IMR-90 (cell line): ENCODE measurements at places on chromosomes 1 and 21. TPM values are rescaled to one million over a fixed set of nuclear protein-coding genes. Genes with fewer than 3 reads are reported as not detected.

SHISA4 gene
- total RNA-seq = 10.0 and 11.1 TPM in 2 replicates

ACP6 gene
- total RNA-seq = 2.5 and 3.6 TPM in 2 replicates

- no peak overlapping the region for H3K4me3 ChIP-seq
These were observed 25.8 kb downstream of the PRDM2 start for GRCh38 chr1:13725714-13726175.

BSND gene
- total RNA-seq = not detected in 2 replicates

PRR9 gene
- not detected in 2 replicates for total RNA-seq

DNA sequence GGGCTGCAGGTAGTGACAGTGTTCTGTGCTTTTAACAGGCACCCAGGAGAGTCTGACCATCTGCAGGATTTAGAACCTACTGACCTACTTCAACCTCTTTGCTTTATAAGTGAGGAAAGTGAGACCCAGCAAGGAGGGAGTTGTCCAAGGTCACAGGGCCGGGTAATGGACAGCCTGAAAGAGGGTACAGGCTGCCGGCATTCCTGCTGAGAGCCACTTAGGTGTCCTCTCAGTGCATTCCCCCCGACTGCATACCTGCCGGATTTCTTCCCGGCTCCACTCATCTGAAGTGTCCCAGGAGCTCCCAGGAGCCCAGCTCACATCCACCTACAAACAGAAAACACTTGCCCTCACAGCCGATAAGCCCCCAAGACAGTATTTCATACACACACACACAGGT is 13.9 kb downstream of the PHLDA3 start:
- peaks cover 29% of the 10 kb centered on the region for H3K4me1 ChIP-seq
- no peak overlapping the region for H3K27ac ChIP-seq
- H3K4me3 ChIP-seq = no peak overlapping the region

DNA sequence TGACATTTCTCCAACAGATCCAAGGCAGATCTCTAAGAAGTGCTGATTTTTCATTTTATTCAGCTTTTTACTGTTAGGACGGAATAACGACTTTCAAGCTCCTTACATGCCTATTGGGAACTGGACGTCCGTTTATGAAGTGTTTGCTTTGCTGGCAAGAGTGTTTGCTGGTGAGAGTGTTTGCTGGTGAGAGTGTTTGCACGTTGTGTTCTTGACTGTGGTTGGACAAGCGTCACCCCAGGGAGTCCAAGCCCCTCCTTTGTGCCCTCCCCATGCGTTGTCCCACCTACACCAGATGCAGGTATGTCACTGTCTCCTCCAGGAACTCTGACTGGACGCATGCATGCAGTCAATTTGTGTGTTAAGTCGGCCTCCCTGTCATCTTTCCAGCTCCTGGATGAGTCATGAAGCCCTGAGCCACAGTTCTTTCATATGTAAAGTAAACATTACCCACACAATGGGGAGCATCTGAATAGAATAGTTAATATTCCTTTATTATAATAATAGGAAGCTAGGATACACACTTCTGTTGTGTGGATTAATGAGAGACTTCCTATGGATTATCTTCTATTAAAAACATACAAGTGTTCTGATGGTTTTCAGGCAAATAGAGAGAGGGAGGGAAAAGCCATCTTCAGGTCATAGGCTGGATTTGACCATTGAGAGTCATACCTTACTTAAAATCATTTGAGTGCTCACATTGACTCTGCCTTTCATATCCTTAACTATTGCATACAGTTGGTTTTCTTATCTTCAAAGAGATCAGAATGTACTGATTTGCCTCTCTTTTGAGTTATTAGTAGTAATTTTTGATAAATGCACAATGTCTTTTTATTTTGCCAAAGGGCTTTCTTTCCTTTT is 119.2 kb downstream of the GALNT2 start:
- H3K36me3 ChIP-seq = no peaks in the 10 kb centered on the region; the same call in 1 of the 2 replicates
- no peaks in the 10 kb centered on the region for H3K27me3 ChIP-seq
- no peak overlapping the region for H3K27ac ChIP-seq
- DNase-seq = peak; percentile 93
- H3K4me1 ChIP-seq = peaks cover 4% of the 10 kb centered on the region

DNAH14 gene
- total RNA-seq = 2.7 and 9.2 TPM in 2 replicates

DNA sequence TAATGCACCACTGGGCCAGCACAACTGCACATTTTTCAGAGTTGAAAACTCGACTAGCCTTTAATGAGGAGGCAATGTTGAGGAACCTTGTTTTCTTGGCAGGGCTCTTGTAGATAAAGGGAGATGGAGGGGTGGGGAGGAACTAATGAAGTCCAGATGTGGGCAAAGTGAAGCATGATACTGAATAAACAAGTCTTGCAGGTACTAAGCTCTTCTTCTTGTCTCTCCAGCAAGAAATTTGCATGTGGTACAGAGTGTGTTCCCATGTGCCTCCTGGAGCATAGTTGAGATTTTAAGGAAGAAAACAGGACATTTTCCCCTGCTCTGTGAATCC is 47.0 kb downstream of the PLPP3 start:
- no peak overlapping the region for H3K27ac ChIP-seq
- no peak overlapping the region for H3K4me3 ChIP-seq
- peaks cover 8% of the 10 kb centered on the region; the same call in 1 of the 2 replicates for H3K4me1 ChIP-seq
- peaks cover 69% of the 10 kb centered on the region for H3K36me3 ChIP-seq

DNA sequence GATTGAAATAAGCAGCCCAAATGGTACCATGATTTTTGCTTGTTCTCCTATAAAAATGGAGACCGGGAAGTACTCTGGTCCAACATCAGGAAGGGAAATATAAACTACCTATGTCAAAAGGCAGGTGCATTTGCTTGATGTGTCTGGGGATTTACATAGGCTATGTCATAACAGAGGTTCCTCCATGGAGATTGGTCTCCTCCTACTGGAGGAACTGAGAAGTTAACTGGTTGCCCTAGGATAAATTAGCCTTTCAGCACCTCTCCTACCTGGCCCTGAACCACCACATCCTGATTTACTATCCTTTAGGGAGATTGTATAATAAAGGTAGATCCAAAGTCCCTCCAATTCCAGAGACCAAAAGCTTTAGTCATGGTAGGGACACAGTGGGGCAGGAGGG is 1109.3 kb upstream of the B3GALT2 start:
- DNase-seq = peak; percentile 44
- H3K4me1 ChIP-seq = no peaks in the 10 kb centered on the region
- no peaks in the 10 kb centered on the region for H3K27me3 ChIP-seq
- H3K27ac ChIP-seq = no peak overlapping the region
- H3K4me3 ChIP-seq = no peak overlapping the region

OR2W3 gene
- total RNA-seq = 0.28 and 0.54 TPM in 2 replicates

IGFN1 gene
- total RNA-seq = not detected in 2 replicates

- H3K36me3 ChIP-seq = no peaks in the 10 kb centered on the region
- no peaks in the 10 kb centered on the region; the same call in 1 of the 2 replicates for H3K27me3 ChIP-seq
These were observed 4.2 kb downstream of the SLAMF7 start for GRCh38 chr1:160743266-160743665.

PTPN22 gene
- total RNA-seq = 0.18 and 0.28 TPM in 2 replicates

DNA sequence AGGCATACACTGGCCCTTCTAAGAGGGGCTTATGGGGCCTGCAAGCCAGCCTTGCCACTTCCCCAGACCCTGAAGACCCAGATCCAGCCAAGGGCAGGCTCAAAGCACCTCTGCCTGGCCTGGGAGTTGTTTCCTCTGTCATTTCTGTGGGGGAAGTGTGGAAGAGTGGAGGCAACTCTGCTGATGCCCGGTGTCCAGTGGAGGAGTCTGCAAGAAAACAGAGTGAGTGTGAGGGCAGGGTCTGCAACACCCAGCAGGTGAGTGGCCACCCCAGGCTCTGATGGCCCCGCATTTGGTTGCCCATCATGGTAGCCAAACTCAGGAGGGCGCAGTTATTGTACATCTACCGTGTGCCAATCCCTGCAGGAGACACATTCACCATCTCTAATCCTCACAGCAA is 8.4 kb downstream of the CLEC20A start:
- peaks cover 5% of the 10 kb centered on the region; the same call in 1 of the 2 replicates for H3K27me3 ChIP-seq
- no peak overlapping the region for H3K27ac ChIP-seq
- no peak for DNase-seq
- no peak overlapping the region for H3K4me3 ChIP-seq

DNA sequence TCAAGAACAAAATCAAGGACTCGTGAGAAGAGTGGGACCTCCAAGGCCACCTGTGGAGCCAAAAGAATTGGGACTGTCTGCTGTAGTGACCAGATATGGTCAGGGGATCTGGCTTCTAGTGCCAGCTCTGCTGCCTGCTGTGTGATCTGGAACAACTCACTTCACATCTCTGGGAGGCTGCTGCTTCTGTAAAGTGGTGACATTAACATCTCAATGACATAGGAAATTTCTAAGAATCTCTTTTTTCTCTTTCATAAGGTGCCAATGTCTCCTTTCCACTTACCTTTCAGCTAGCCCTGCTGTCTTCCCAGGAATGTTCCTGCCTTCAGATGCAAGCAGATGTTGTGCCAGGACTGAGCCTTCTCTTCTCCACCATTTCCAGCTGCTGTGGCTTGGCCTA is 5.0 kb upstream of the SRSF4 start:
- H3K36me3 ChIP-seq = no peaks in the 10 kb centered on the region
- DNase-seq = no peak
- no peaks in the 10 kb centered on the region for H3K27me3 ChIP-seq
- H3K27ac ChIP-seq = no peak overlapping the region

DNA sequence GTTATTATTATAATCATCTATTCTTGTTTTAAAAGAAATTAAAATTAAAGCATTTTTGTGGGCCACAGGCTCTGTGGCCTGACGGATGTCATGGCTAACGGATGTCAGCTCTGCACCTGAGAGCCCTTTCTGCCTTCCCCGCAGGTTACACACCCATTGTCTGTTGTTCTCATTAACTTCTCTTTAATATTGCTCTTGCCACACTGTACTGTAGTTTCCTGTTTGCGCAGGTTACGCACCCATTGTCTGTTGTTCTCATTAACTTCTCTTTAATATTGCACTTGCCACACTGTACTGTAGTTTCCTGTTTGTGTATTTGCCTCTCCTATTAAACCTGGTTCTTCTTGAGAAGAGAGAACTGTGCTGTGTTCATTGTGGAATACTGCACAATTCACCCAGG is 294.4 kb upstream of the PLXNA2 start:
- no peaks in the 10 kb centered on the region for H3K27me3 ChIP-seq
- H3K4me1 ChIP-seq = no peaks in the 10 kb centered on the region
- no peak for DNase-seq
- no peaks in the 10 kb centered on the region for H3K36me3 ChIP-seq
